ENCODE measurements at places on chromosomes 5 and 9.

- no peak for DNase-seq
Measured at GRCh38 chr5:87605663-87606062, 192.9 kb upstream of the CCNH start.

GRCh38 chr9:133129001-133129795 is 8.2 kb upstream of the RALGDS start:
- no peak for DNase-seq

DNA sequence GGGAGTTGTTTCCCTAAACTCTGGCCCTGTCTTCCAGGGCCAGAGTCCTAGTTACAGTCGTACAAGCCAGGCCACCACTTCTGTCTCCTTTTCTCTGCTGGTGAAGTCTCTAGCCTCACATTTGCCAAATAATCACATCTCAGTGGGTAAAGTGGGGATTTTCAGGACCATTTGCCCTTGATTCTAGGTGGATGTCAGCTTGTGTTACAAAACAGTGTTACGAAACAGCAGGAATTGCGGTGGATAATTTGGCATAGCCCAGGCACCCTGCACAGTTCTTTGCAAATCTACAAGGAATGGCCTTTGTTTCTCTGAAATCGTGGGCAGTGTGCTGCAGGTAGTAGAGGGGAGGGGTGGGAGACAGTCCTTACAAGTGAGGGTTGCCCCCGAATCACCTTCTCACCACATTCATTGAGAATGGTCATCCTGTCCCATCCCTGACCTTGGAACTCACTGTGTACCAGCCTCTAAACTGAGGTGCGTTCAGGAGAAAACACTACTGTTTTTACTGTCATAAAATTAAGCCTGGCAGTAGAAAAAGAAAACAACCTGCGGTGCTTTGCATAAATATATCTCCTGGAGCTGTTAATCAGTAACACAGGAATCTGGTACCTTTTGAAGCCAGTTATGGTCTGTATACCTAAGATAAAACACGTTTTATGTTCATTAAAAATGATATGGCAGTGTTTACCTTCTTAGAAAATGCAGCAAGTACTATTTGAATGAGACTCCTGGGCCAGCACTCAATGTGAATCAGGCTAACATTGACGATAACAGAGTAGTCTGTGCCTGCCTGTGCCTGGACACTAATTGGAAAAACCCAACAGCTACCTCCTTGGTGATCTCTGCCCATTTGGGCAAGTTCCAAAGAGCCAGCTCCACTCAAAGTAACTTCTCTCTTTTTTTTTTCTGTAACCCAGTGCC is 44.3 kb downstream of the CYSTM1 start:
- DNase-seq = no peak

DNA sequence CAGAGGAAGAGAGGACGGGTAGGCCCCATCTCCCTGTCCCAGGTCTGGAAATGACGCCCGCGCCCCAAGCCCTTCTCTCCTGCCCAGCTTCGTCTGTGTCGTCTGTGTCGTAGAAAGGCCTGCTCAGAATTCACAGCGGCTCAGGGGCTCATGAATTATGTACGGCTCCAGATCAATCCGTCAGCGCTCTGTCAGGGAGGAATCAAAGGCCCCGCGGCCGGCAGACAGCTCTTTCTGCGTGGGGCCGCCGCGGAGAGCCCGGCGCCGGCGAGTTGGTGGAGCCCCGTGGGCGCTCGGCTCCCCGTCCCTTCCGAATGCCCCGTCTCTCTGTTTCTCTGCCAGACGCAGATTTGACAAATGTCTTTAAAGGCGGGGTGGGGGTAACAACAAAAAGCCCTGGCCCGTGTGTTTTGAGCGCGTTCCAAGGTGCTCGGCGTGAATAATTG is 83.8 kb upstream of the RAPGEF1 start:
- DNase-seq = no peak

DNA sequence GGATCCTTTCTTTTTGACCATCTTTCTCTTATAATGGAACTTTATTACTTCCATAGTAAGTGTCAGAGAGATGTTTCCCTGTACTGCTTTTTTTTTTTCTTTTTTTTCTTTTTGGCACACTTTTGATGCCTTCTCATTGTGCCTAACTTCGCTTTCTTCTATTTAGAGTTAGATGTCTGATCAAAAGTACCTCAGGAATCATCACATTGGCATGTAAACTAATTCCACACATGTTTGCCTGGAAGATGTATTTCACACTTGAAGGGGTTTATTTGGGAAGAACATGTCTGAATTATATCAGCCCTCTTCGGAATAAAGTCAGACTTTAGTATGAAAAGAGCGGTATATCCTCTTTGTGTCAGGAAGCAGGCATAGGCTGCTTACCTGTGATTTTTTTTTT is 35.1 kb downstream of the SMARCA2 start:
- no peak for DNase-seq

GRCh38 chr9:136700959-136701667 is 11.3 kb upstream of the DIPK1B start:
- no peak for DNase-seq

GRCh38 chr5:56649569-56649968 is 165.8 kb upstream of the MAP3K1 start:
- no peak for DNase-seq

GRCh38 chr5:126656401-126657007 is 55.8 kb downstream of the PHAX start:
- no peak for DNase-seq

DNA sequence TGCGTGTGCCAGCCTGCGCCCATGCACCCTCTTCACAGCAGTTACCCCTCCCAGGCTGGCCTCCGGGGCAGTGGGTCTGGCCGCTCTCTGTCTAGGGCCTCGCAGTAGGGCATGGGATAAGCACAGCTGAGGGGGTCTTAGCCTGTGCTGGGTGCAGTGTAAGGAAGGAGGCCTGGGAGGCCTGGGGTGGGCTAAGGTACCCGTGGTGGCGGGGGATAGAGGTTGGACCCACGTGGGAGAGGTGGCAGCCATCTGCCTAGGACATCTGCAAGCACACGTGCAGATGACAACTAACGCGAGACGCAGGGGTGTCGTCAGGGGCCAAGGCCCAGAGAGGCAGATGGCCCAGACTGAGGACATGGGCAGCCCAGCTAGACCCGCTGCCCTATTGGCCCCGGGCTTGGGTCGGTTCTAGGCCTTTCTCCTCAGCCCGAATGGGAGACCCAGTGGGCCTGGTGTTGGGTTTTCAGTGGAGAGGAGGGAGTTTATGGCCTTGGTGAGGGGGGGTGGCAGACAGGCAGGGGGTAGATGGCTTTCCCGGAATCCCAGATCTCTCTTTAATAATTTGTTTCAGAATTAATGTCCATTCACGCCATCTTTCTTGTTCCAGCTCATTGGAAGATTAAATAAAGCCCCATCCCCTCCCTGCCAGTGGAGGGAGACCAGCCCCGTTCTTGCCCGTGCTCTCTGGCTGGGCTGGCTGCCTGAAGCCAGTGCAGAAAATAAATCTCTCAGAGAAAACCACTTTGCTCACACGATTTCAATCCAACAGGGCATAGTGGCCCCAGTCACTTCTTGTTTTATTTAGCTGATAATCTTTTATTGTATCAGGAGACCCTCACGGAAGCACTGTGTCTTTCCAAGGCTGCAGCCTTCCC is 154.2 kb downstream of the GAPVD1 start:
- DNase-seq = no peak

DNA sequence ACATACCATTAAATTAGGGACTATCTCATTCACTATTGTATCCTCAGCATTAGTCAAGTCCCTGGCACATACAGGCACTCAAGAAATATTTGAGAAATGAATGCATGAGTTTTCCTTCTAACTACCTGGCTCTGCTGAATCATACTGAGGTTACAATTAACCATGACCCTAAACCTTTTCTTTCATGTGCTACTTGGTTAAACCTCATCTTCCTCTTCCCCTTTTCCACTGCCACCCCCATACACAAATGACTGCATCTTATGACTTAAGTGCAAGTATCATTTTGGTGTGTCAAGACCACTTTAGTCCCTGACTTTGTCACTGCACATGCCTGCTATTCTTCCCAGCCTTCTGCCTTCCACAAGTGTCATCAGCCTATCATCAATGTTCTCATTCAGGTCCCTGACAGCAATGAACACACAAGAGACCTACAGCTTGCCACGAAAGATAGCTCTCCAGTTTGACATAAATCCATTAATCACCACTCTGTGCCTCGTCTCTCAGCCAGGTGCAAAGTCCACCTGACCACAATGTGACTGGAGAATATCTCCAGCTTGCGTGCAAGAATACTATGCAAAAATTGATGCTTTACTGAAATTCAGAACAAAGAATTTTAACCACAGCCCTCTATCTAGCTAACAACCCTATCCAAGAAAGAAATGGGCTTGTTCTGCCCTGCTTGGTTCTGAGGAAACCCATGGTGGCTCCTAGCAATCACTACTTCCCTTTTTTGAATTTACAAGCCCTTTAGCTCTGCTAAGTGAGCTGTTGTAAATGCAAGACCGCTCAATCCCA is 74.5 kb downstream of the MAPKAP1 start:
- no peak for DNase-seq

DNA sequence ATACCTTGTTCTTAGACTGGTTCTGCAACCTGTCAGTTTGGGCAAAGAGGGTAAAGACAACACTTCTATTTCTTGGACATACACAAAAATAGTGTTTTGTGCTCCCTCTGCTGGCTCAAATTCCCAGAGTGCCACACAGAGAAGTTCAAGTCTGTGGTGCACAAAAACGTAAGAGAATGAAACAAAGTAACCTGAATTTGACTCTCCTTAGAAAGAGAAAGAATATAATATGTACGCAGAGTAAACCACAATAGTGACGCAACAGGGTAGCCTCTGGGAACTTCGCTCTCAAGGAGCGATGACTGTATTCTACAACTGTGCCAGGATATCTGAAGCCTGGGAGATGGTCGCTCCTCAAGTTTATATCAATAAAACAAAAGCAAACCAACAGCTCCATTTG is 18.5 kb downstream of the DDX31 start:
- DNase-seq = no peak

- DNase-seq = no peak
Measured at GRCh38 chr5:16889972-16890519, 46.0 kb downstream of the MYO10 start.

DNA sequence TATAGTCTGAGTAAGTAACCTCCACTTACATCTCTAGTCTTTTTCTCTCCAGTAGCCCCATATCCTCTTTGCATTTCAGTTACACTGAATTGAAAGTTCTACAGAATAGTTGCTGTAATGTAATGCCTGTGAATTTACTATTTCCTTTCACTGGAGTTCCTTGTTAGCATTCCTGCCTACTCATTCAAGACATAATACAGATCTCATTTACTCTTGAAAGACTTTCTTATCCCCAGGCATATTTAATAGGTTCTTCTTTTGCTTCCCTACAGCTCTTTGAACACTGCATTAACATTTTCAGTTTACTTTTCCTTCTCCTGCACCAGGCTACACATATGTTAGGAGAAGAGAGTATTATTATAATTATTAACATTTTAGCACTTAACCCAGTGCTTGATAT is 87.6 kb upstream of the OR13F1 start:
- no peak for DNase-seq

All from NCI-H1436 treated with DMSO at 0.1 percent for 48 hours (cell line).